Bone marrow (tissue), 2 donors: ENCODE measurements at places on chromosomes 13 and 19.

GRCh38 chr19:51091895-51092873, 9.5 kb upstream of the KLK14 start:
- no peak for DNase-seq

GRCh38 chr19:8220481-8220880, 11.3 kb downstream of the CERS4 start:
- no peak for DNase-seq

- DNase-seq = no peak
These were observed 55.7 kb upstream of the ABCC4 start for GRCh38 chr13:95356916-95357315.

- no peak for DNase-seq
These were observed 447.4 kb downstream of the COG6 start for GRCh38 chr13:40102854-40103253.

- no peak for DNase-seq
These were observed 16.6 kb upstream of the SLC25A30 start for GRCh38 chr13:45434556-45435371.

- DNase-seq = no peak
These were observed 527.1 kb downstream of the UQCRFS1 start for GRCh38 chr19:28685802-28686201.

GRCh38 chr13:79386125-79386826, 19.8 kb downstream of the RBM26 start:
- DNase-seq = no peak

- DNase-seq = no peak
These were observed 54.8 kb downstream of the GATAD2A start for GRCh38 chr19:19460258-19460731.

GRCh38 chr13:75818179-75818967, 182.2 kb downstream of the LMO7 start:
- DNase-seq = no peak

DNA sequence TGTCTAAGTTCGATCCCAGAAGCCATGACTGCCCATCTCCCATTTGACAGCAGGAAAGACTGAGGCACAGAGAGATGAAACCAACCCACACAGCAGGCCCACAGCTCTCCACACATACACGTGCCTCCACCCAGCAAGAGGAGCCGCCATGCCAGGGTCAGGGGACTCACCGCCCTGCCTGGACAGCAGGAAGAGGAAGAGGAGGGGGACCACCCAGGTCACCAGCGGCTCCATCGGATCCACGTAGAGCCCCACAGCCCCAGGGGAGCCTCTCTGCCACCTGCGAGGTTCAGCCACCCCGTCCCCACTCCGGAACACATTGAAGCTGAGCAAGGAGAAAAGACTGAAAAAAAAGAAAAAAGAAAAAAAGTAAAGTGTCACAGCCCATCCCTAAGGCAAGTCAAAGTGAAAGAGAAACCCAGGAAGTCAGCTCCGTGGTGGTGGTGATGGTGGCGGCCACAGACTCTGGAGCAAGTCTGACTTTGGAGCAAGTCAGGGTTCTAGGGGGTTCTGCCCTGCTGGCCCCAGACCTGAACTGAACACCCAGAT, at the start of gene IL12RB1:
Gene IL12RB1 (minus strand): TSS at position 345 of the 549 bp plus-strand sequence. CDS start 111 bp downstream, at position 234.
- peak; percentile 79 for DNase-seq

DNA sequence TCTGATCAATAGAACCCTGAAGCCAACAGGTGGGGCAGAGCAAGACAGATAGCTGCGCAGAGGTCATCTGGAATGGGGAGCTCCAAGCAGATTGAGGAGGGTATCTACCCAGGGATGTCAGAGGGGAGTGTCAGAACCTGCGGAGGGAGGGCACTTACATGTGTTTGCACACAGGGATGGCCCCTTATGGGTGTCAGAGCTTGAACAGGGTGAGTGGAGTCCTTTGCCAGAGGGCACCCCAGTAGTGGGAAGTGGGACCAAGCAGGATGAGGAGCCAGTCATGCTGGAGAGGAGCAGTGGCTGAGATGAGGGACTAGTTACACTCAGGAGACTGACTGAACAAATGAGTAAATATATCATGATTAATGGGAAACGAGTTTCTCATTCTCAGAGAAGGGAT, 17.0 kb upstream of the SIGLEC14 start:
- DNase-seq = no peak

DNA sequence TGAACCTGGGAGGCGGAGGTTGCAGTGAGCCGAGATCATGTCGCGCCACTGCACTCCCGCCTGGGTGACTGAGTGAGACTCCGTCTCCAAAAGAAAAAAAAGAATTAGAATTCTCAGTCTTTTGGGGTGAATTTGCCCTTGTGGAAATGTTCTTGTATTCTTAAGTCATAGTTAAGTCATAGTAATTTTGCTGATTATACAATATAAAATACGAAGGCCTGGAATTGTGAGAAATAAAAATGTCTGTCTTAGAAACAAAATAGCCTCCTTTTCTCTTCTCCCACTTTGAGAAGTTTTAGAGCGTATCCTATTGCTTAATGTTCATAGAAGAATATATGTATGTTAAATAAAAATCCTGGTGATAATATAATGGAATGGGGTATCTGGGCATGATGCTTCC, 18.1 kb downstream of the SUGT1 start:
- no peak for DNase-seq

DNA sequence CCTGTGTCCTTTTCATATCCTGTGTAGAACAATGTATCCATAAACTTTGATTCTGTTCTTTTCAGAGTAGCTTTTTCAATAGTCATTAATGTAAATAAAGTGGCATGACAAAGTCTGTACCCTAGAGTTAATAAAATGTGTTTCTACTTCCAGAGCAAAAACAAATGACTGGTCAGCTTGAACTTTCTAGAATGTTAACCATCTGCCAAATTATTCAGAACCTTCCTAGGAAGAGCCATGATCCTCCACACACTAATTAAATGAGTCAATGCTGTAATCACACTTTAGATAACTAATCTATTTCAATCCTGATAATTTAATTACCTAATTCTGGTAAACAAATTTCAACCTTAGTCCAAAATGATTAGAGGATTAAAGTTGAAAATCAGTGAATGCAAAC, 73.2 kb downstream of the DIAPH3 start:
- no peak for DNase-seq

DNA sequence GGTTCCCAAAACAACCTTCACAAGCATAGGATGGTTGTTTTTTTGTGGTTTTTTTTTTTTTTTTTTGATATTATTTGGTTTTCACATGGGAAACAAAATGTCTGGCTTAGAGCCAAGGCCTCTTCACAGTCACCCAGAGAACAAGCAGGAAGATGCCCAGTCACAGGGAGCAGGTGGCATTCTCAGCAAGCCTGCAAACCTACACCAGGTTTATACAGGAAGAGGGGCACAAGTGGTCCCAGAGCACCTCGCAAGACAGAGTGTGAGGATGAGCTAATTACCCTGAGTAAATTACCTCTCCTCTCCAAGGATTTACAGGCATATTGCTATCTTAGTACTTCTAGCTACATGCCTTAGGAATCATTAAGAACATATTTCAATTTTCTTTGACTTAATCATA, 1375.6 kb downstream of the EFNB2 start:
- no peak for DNase-seq

GRCh38 chr19:46388311-46389095, 24.9 kb downstream of the CCDC8 start:
- no peak for DNase-seq

GRCh38 chr13:51453959-51454703, 1.3 kb upstream of the INTS6 start:
- DNase-seq = peak; percentile 20

GRCh38 chr13:91145571-91146205, 201.8 kb upstream of the MIR17HG start:
- DNase-seq = no peak

DNA sequence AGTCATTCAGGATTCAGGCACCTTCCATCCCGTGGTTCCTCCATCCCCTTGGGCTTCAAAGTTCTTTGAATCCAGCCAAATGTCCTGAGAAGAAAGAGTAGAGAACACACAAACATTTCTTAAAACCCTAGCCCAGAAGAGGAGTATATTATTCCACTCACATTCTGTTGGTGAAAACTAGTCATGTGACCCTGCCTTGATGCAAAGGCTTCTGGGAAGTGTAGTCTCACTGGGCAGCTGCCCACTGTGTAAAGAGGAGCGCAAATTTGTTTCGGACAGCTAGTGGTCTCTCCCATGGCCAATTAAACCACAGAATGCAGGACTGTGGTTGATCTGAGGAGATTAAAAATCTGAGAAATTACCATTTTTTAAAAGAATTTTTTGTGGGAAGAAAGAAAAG, 304.4 kb downstream of the SUCLA2 start:
- DNase-seq = no peak

GRCh38 chr19:670609-671075, 5.5 kb upstream of the FSTL3 start:
- no peak for DNase-seq

- no peak for DNase-seq
These were observed 10.2 kb downstream of the GAS6 start for GRCh38 chr13:113853518-113854237.

GRCh38 chr13:49356223-49356622, 87.6 kb downstream of the CAB39L start:
- DNase-seq = no peak

DNA sequence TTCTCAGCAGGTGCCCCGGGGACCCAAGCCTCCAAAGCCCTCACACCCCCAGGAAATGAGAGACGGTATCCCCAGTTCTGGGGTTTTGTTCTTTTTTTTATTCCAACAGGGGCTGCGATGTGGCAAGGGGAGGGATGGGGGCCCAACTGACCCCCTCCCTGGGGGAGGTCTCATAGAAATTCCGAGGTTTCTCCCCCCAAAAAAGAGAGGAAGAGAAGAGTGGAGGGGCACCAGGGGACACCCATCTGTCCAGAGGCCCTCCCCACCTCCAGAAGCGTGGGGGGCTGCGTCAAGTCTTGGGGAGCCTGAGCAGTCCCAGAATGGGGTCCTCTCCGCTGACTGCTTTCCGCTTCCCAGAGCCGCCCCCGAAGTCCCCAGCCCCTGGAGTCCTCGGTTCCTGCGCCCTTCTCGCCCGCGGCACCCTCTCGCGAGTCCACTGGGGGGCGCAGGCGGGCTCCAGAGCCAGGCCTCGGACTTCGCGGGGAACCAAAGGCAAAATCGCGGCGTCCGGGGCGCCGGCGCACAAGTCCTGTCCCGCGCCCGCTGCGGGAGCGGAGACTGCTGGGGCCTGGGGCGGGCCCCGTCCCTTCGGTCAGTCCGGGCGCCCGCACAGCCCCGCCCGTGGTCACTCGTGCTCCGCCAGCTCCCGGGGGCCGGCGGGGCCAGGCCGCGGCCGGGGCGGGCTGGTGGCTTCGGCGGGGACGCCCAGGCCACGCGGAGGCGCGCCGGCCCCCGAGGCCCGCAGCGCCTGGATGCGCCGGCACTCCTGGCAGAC, 4.4 kb upstream of the ATP1A3 start:
- DNase-seq = no peak

DNA sequence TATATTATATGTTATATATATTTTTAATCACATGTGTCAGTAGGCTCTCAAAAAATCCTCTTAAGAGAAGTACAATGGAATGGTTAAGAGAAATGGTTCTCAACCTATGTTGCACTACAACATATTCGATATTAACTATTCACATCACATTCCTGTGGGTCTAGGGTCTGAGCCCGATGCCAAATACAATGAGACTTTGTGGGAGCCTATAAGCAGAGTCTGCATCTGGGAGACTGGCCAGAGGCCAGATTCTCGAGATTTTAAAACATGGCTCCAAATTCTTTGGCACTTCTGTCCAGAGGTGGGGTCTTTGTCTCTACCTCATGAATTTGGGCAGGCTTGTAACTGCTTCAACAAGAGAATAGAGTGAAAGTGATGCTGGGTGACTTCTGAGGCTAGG, 79.4 kb upstream of the NBEA start:
- DNase-seq = no peak

DNA sequence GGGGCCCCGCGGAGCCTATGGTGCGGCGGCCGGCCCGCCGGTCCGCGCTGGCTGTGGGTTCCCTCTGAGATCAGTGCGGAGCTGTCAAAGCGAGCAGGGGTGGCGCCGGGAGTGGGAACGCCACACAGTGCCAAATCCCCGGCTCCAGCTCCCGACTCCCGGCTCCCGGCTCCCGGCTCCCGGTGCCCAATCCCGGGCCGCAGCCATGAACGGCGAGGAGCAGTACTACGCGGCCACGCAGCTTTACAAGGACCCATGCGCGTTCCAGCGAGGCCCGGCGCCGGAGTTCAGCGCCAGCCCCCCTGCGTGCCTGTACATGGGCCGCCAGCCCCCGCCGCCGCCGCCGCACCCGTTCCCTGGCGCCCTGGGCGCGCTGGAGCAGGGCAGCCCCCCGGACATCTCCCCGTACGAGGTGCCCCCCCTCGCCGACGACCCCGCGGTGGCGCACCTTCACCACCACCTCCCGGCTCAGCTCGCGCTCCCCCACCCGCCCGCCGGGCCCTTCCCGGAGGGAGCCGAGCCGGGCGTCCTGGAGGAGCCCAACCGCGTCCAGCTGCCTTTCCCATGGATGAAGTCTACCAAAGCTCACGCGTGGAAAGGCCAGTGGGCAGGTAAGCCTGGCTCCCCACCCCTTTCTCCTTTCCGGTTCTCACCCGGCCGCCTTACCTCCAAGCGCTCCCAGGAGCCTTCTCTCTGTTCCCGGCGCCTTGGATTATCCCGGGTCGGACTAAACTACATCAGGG, at the start of gene PDX1:
Gene PDX1 (plus strand): TSS at position 67 of the 743 bp plus-strand sequence. CDS start 139 bp downstream, at position 206.
- no peak for DNase-seq

- DNase-seq = no peak
These were observed 736.3 kb downstream of the EFNB2 start for GRCh38 chr13:105799155-105799554.

DNA sequence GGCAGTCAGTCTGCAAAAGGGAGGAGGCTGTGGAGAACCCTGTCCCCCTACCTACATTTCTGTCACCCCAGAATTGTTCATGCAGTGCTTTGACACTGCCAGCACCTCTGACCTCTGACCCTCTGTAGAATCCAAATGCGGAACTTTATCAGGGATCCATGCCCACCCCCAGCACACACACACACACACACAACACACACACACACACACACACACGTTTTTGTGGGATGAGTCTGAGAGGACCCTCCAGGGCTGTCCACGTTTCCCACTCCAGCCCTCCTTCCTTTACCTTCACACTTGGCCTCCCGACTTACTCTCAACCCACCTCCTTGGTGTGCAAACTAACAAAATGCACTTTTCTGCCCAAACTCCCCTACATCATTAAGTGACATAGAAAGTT, 42.3 kb upstream of the TSHZ3 start:
- no peak for DNase-seq

GRCh38 chr13:79593641-79594275, 112.8 kb downstream of the NDFIP2 start:
- DNase-seq = no peak

DNA sequence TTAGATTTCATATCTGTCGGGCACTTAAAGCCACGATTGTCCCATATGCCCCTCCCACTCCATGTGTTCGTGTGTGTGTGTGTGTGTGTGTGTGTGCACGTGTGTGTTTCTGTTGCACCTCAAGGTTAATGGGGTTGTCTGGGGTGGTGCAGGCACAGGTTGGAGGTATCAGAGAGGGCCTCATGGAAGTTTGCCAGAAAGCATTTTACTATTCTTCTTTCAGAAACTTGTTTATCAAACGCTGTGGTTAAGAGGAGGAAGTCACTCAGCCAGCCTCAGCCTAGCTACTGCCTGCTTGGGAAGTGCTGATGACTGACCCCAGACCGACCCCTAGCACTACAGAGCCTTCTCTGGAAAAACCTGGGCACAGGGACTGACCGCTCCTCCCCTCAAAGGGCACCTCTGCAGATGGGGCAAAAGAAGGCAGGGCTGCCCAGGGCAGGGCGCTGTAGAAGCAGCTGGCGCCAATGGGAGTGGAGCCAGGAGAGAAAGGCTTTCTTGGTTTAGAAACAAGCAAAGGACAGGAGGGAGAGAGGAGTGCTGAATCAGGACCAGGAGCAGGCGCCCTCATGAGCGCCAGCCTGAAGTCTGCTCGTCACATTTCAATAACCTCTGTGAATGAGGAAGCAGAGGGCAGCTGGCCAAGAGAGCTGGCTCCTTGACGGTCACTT, 3.9 kb downstream of the SIAH3 start:
- DNase-seq = peak; percentile 43
